GM23338 (cell line): ENCODE measurements at places on chromosomes 12 and 14.

DNA sequence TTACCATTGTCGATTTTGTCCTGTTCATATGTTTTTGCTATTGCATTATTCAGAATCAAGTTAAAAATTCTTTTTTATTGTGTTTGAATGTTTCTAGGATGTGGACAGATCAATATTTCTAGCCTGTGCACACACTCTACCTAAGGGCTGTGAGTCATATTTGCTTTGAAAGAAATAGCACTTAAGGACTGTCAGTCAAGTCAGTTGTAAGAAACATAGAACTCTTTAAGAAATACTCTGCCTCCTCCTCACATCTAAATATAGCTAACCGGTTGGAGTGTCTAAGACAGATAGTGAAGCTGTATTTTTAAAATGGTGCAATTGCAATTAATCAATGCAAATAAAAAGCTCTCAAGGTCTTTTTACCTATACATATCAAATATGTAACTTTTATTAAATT, 17.9 kb upstream of the MGST1 start:
- DNase-seq = no peak

DNA sequence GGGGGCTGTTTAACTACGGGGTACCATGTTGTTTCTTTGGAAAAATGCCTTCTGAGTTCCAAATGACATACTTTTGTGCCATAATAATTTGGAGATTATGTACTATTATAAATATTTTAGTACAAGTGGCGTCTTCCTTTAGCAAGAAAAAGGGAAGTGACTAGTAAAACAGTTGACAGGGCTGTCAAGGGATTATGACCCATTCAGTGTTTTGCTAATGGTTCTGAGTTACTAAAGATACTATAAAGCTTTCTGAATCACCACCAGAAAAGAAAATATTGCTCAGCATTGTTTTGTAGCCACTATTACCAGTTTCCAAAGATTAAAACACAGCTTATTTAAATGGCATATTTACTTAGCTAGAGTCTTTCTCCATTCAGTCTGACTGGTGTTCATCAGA, 334.9 kb downstream of the SNAPC1 start:
- no peak for DNase-seq

GRCh38 chr12:94033101-94033500, 115.3 kb upstream of the PLXNC1 start:
- no peak for DNase-seq

- DNase-seq = peak; percentile 0
These were observed 1168.4 kb downstream of the TMEM121 start for GRCh38 chr14:106694638-106695393.

- no peak for DNase-seq
These were observed at the start of gene EXOC3L4 for GRCh38 chr14:103094406-103095209. TSS of gene EXOC3L4 (plus strand) at chr14:103094725. CDS start at chr14:103100220, 5,495 bp downstream.

- DNase-seq = peak; percentile 12
These were observed 157.4 kb downstream of the STXBP6 start for GRCh38 chr14:24892497-24893051.

GRCh38 chr14:51182131-51182565, 57.9 kb upstream of the TMX1 start:
- DNase-seq = no peak

DNA sequence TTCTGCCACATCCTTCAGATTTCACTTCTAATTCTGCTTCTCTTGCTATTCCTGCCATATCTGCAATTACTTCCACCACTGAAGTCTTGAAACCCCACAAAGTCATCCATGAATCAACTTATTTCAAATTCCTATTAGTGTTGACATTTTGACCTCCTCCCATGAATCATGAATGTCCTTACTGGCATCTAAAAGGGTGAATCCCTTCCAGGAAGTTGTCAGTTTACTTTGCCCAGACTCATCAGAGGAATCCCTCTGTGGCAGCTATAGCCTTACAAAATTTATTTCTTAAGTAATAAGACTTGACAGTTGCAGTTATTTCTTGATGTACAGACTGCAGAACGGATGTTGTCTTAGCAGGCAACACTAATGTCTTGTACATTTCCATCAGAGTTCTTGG, 162.9 kb downstream of the PCNX1 start:
- no peak for DNase-seq

DNA sequence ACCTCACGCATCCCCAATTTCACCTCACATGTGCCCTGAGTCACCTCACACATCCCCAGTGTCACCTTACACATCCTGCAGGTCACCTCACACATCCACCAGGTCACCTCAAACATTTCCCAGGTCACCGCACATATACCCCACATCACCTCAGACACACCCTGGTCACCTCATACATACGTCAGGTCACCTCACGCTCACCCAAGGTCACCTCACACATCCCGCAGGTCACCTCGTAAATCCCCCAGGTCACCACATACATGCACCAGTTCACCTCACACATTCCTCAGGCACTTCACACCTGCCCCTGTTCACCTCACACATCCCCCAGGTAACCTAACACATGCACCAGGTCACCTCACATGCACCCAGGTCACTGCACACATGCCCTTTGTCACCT, 864.0 kb downstream of the TMEM121 start:
- no peak for DNase-seq

- DNase-seq = no peak
These were observed 183.8 kb downstream of the CCDC59 start for GRCh38 chr12:82174383-82174782.

- DNase-seq = no peak
These were observed 73.2 kb upstream of the ANO2 start for GRCh38 chr12:6018265-6018664.

DNA sequence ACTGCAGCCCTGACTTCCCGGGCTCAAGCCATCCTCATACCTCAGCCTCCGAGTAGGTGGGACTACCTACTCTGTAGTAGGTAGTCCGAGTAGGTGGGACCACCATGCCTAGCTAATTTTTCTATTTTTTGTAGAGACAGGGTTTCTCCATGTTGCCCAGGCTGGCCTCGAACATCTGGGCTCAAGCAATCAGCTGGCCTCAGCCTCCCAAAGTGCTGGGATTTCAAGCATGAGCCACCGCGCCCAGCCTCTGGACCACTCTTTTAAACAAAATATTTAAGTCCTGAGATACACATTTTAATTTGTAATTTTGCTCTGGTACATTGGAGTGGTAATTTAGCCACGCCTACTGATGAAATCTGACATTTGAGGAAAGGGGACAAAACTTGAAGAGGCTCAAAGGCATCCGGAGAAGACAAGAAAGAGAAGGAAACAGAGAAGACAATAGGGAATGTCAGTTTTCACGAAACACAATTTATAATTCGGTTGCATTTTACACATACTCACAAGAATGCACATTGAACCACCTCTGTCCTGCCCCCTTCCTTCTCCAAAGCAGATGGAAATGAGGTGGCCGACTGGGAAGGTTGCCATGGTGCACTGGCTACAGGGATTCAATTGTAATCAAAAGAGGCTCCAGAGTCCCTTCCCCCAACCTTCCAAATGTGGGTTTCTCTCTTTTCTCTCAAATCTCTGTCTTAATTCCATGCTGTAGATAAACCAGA, 9.7 kb upstream of the TUBA1A start:
- DNase-seq = peak; percentile 63

DNA sequence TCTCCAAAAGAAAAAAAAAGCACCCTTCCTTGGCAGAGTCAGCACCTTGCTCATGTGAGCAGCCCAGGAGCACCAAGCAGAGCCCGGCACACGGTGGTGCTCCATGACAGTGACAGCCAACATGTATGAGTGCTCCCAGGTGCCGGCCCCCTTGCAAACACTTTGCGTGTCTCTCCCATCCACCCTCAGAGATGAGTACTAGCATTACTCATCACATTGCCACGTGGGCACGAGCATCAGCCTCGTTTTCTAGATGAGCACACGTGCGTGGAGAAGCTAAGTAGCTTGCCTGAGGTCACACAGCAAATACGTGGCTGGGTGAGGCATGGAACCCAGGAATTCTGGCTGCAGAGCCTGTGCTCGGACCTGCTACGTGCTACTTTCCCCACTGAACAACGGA, 177.9 kb upstream of the PRMT8 start:
- DNase-seq = no peak

DNA sequence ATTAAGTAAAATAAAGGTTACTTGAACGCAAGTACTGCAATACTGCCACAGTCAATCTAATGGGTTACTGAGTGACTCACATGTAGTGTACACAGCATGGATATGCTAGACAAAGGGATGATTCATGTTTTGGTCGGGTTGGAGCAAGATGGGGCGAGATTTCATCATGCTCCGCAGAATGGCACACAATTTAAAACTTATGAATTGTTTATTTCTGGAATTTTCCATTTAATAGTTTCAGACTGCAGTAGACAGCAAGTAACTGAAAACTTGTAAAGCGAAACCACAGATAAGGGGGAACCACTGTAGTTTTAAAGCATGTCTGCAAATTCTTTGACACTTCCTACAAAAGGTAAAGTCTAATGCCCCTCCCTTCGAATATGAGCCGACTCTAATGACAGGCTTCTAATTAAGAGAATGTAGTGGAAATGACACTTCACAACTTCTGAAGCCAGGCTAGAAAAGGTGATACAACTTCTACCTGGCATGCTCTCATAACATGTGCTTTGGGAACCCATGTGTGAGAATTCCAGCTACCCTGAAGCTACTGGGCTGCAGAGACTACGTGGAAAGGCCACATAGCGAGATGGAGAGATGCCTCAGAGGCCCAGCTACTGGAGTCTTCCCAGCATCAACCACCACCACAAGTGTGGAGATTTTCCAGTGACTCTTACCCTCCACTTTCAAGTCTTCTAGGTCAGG, 13.9 kb upstream of the TCP11L2 start:
- no peak for DNase-seq

DNA sequence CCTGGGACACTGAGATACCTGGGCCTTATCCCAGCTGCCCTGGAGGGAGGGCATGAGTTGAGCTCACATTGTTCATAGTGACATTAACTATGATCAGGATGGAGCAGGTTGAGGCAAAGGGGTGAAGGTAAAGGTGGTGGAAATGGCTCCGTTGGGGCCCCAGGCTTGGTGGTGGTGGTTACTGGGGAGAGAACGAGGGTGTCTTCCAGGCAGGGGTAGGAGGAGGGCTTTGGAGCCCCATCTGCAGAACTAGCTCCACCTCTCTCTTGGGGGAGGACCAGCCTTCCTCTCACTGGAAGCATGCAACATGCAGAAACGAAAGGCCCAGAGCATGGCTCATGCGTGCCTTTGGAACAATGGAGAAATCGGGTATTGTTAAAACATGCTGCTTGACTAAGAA, 217.0 kb downstream of the SLC41A2 start:
- no peak for DNase-seq

GRCh38 chr12:131043401-131043871, 89.7 kb downstream of the ADGRD1 start:
- DNase-seq = no peak

DNA sequence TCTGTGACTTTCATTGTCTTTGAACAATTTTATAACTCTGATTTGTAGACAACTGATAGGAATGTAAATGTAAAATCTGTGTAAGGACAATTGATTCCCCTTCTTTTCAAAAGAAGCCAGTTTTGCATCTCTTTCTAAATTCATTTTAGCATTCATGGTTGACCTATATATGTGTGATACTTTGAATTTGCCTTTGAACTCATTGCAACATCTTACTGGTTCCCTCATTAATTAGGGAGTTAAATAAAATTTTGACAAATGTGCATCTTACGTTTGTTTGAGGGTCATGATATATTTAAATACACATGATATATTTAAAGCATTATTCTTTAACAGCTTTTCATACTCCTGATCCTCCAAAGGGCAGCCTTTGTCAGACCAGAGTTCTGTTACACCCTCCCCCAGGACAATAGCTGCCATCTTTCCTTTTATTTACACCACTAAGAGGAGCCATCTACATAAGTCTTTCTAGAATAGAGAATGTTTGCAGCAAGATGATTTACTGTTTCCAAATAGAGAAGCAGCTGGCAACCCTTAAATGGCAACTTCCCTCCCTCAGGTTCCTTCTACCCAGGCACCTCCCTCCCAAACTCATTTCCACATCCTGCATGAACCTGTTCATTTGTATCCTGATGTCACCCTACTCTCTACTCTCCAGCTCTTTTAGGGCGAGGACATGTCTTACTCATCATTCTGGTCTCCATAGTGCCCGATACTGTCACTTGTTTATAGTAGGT, 40.2 kb upstream of the APPL2 start:
- DNase-seq = peak; percentile 23

DNA sequence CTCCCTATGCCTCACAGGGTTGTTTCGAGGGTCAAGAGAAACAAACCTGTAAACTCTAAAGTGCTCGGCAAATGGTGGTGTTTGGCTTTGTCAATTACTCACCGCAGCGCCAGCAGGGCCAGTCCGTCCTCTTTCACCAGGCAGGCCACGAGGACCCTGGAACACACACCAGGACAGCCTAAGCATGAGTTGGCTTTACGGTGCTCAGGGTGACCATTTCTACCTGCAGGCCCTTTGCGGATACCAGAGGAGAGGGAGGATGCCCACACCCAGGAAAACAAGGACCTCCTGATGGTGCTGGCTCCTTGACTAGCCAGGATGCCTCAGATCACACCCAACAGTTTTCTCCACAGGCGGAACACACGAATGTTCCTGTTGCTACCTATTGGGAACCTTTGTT, 11.5 kb downstream of the COL2A1 start:
- no peak for DNase-seq

- no peak for DNase-seq
These were observed 128.4 kb downstream of the DAD1 start for GRCh38 chr14:22460461-22461195.

DNA sequence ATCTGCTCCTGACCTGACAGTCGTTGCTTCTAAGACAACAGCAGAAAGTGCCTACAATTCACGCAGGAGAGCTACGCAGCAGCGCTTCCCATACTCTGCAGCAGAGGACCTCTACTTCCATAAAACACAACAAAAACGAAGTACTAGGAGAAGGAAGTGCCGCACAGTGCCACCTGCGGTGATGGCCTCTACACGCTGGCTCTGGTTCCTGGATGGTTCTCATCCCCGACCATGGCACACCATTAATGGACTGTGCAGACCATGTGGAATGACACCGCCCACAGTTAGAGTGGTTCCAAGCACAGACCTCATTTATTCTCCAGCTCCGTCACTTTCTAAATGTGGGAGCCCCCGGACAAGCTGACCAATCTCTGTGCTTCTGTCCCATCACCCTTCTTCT, 28.3 kb downstream of the TPCN1 start:
- DNase-seq = no peak

DNA sequence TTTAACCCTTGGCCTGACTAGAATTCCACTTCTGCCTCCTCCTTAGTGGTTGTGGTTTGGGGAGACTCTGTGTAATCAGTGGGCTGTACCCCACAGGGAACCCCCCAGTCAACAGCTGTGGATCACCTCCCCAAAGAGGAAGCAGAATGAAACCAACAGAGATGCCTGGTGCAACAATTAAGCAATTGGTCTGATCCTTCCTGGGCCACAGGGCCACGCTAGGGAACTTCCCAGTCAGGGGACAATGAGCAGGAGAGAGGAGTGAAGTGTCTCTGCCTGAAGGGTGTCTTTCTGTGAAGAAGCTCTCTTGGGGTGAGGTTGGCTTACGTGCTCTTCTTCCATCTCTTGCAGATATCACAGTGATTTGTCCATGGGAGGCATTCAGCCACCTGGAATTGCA, 8.2 kb downstream of the PDE6H start:
- no peak for DNase-seq

- no peak for DNase-seq
These were observed 105.6 kb downstream of the VCPKMT start for GRCh38 chr14:50010752-50011151.

GRCh38 chr14:102220031-102220430, 80.3 kb downstream of the WDR20 start:
- no peak for DNase-seq

- DNase-seq = no peak
These were observed 10.9 kb downstream of the RTL1 start for GRCh38 chr14:100892496-100893227.
